ENCODE measurements at places on chromosomes 12 and 14.

DNA sequence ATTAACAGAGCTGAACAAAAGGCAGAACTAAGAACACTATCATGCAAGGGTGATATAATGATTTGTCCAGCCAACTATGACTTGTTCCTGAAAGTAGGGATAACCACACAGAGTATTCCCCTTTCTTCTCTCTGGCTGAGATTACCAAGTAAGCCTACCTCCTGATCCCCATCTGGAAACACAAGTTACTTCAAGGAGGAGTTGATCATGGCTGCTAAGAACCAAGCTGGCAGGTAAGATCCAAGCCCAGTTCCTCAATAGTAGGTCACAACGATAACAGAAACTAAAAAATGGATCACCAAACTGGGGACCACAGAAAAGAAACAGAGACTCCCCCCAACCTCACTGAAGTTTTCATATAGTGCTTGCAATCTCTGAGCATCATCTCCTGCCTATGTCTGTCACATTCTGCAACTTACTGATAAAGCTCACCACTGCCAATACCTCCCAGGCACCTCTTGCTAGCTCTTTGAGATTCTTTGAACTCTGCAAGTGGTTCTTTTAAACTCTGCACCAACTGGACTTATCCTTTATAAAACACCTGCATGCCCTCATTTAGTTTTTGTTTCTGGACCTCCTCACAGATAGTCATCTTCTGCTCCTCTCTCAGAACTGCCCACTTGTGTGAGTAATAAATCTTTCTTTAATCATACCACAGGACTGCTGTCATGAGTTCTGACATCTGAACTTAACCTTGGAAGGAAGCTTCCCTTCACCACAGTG lies 76.6 kb downstream of the LRP6 start:
- no peak overlapping the region for H3K27ac ChIP-seq
- no peaks in the 10 kb centered on the region for H3K27me3 ChIP-seq
- no peak overlapping the region for H3K4me3 ChIP-seq

DNA sequence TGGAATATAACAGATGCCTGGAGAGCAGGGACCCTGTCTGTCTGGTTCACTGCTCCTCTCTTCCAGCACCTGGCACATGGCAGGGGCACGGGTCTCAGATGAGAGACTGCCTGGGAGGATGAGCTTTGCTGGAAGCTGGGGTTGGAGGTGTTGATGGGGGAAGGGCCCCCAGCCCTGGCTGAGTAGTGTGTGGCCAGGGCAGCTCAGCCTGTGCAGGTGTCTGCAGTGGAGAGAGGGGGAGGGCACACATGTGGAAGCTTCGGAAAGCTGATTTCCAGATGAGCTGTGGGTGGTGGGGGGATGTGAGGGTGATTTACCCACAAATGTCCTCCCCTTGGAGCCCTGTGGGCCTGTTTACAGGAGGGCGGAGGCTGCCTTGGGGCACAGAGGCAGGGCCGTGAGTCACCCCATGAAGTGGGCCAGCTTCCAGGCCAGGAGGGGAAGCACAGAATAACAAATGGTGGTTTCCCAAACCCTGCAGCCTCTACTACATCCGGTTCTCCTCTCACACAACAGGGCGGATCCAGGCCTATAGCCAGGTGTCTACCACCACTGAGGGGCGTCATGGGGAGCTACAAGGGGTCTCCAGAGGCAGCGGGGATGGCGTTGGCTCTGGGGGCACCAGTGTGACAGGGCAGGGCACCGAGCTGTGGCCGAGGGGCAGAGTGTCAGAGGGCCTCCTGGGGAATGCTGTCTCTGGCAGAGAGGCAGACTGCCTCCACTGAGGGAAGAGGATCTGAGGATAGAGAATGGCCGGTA lies 11.0 kb downstream of the KRT7 start:
- peak overlapping the region; percentile 93 for H3K27ac ChIP-seq
- H3K36me3 ChIP-seq: no peaks in the 10 kb centered on the region
- peaks cover 80% of the 10 kb centered on the region for H3K4me1 ChIP-seq
- no peak for DNase-seq

DNA sequence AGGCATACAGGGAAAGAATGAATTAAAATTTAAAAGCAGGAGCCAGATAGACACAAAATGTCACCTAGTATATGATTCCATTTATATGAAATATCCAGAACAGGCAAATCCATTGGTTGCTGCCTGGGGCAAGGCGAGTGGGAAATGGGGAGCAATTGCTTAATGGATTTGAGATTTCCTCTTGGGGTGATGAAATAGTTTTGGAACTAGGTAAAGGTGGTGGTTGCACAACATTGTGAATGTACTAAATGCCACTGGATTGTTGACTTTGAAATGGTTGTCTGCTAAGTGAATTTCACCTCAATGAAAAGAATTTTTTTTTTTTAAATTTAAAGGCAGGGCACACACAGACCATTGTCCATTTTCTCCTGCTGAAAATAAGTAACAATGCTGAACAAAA lies 61.9 kb downstream of the ABCC9 start:
- no peaks in the 10 kb centered on the region for H3K4me1 ChIP-seq
- H3K4me3 ChIP-seq: no peak overlapping the region
- no peaks in the 10 kb centered on the region for H3K36me3 ChIP-seq

GRCh38 chr14:96945721-96946120 lies 148.5 kb downstream of the VRK1 start:
- H3K4me1 ChIP-seq: no peaks in the 10 kb centered on the region
- no peak overlapping the region for H3K4me3 ChIP-seq
- no peaks in the 10 kb centered on the region for H3K36me3 ChIP-seq
- no peak overlapping the region for H3K27ac ChIP-seq
- no peak for DNase-seq

GRCh38 chr14:57420986-57421385 lies 30.6 kb downstream of the NAA30 start:
- H3K36me3 ChIP-seq: no peaks in the 10 kb centered on the region
- H3K27ac ChIP-seq: no peak overlapping the region
- no peak overlapping the region for H3K4me3 ChIP-seq
- H3K27me3 ChIP-seq: peaks cover 2% of the 10 kb centered on the region
- H3K4me1 ChIP-seq: peaks cover 3% of the 10 kb centered on the region

Measured in chondrocyte (in vitro differentiated cells).